Psoas muscle (tissue), 8 donors: ENCODE measurements at places on chromosomes 12 and 14. TPM values are rescaled to one million over a fixed set of nuclear protein-coding genes. Genes with fewer than 3 reads are reported as not detected.

Gene PIWIL1
- total RNA-seq = not detected

Gene MYF6
- total RNA-seq = 367 TPM

DNA sequence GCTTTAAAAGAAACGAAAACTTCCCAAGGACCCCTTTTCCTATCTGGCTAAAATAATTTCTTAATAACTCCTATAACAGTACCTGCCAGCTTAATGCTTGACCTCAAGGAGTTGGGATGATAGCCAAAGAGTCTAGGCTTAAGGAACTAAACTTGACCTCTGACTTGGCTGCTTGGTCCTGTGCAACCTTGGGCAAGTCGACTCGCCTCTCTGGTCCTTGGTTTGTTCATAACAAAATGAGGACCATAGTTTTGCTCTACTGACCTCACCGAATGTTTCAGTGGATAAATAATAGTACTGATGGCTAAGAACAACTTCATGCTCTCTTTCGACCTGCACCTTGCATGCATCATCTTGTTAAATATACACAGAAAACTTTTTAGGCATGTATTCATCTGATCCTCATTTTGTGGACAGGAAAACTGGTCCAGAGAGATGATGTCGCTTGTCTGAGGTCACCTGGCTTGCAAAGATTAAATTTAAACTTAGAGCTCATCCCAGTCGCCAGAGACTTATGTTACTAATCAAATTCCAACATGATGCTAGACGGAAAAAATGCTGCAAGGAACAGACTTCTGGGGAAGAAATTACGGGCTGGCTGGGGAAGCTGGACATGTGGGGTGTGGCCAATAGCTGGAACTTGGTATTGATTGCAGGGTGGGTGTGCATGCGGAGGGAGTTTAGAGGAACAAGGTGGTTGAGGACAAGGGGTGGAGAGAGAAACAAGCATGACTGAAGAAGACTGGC is 38.0 kb upstream of the WSCD2 start:
- no peak for DNase-seq

Gene OAS1
- total RNA-seq = 2.2 TPM

GRCh38 chr12:55845785-55846496 is 3.2 kb upstream of the MMP19 start:
- DNase-seq = no peak
